ENCODE measurements at places on chromosomes 13 and 19.

DNA sequence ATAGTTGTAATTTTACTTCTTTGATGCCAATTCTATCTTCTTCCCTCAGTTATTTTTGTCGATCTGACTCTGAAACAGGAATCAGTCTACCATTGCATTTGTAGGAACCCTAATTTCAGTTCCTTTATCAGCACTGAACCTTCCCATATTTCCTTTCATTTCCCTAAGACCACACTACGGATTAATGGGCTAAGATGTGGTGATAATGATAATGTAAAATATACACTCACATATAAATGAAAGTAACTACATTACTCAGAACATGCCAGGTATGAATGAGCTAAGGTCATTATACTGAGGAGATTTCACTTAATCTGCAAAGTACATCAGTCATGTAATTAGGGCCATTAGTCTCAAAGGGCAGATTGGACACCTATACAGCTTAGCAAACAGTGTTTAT, 60.2 kb upstream of the RFC3 start:
- H3K27ac ChIP-seq, result no peak overlapping the region
- H3K27me3 ChIP-seq, result no peaks in the 10 kb centered on the region
- H3K4me3 ChIP-seq, result no peak overlapping the region

- no peak for DNase-seq
- peaks cover 17% of the 10 kb centered on the region for H3K4me1 ChIP-seq
Measured at GRCh38 chr13:40999416-40999815, 19.7 kb downstream of the ELF1 start.

DNA sequence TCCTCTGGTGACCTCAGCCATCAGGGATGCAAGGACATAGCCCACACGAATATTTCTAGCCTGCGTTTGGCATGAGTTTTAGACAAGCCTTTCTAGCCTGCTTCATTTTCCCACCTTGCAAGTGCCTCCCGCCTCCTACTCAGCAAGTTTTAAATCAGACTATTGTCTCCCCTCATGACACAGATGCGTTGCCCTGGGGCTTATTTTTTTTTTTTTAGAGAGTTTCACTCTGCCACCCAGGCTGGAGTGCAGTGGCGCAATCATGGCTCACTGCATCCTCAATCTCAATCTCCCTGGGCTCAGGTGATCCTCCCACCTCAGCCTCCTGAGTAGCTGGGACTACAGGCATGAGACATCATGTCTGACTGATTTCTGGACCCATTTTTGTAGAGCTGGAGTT, 14.6 kb downstream of the GJB2 start:
- H3K4me1 ChIP-seq, result no peaks in the 10 kb centered on the region
- H3K36me3 ChIP-seq, result no peaks in the 10 kb centered on the region
- DNase-seq, result no peak
- H3K4me3 ChIP-seq, result no peak overlapping the region

DNA sequence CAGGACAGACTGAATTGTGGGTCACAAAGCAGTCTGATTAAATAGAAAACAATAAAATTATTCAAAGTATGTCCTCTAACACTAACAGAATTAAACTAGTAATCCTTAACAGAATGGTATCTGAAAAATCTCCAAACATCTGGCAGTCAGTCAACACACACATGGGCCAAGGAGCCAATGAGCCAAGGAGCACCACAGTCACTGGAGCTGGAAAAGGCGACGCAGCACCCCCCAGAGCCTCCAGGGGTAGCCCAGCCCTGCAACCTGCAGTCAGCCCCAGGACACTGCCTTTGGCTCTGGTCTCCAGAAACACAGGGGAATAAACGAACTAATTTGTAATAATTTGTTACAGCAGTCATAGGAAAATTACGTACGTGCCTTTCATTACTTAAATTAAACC, 12.3 kb downstream of the TUBGCP3 start:
- H3K27me3 ChIP-seq, result no peaks in the 10 kb centered on the region
- no peaks in the 10 kb centered on the region for H3K36me3 ChIP-seq
- no peaks in the 10 kb centered on the region for H3K4me1 ChIP-seq
- DNase-seq, result no peak

- no peaks in the 10 kb centered on the region for H3K27me3 ChIP-seq
- DNase-seq, result no peak
- no peaks in the 10 kb centered on the region for H3K4me1 ChIP-seq
- no peaks in the 10 kb centered on the region for H3K36me3 ChIP-seq
- no peak overlapping the region for H3K27ac ChIP-seq
- H3K4me3 ChIP-seq, result no peak overlapping the region
Measured at GRCh38 chr13:69324090-69324886, 783.3 kb upstream of the ATXN8OS start.

- H3K4me3 ChIP-seq, result no peak overlapping the region
- no peak for DNase-seq
- H3K36me3 ChIP-seq, result no peaks in the 10 kb centered on the region
- no peaks in the 10 kb centered on the region for H3K4me1 ChIP-seq
Measured at GRCh38 chr13:113672002-113672651, 5.1 kb downstream of the GRK1 start.

GRCh38 chr19:18300930-18301717, 19.7 kb upstream of the JUND start:
- peak; percentile 71 for DNase-seq
- H3K4me1 ChIP-seq, result peaks cover 4% of the 10 kb centered on the region
- peak overlapping the region; percentile 37 for H3K27ac ChIP-seq
- H3K4me3 ChIP-seq, result no peak overlapping the region

GRCh38 chr19:7550987-7551761, 15.7 kb downstream of the PNPLA6 start:
- no peaks in the 10 kb centered on the region for H3K36me3 ChIP-seq
- no peaks in the 10 kb centered on the region for H3K4me1 ChIP-seq
- DNase-seq, result peak; percentile 83
- no peak overlapping the region for H3K27ac ChIP-seq
- H3K27me3 ChIP-seq, result no peaks in the 10 kb centered on the region
- H3K4me3 ChIP-seq, result peak overlapping the region; percentile 26

GRCh38 chr13:30373727-30374126, 48.6 kb upstream of the UBE2L5 start:
- no peaks in the 10 kb centered on the region for H3K36me3 ChIP-seq
- H3K27ac ChIP-seq, result peak overlapping the region; percentile 89
- no peak overlapping the region for H3K4me3 ChIP-seq
- no peak for DNase-seq

DNA sequence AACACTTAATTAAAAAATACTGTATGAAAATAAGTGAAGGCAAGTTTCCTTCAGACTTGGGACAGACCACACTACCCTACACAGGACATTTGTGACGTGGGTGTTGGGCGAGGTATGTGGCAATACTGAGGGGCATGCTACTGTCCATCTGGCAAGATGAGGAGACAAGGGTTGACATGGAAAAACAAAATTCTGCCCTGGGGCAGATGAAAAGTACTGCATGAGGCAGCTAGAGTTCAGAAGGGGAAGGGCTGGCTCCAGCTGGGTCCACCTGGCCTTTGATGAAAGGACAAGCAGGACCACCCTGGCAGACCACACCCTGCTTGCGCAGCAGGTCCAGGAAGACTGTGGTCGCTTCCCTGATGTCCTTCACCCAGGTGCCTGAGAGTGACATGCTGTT, 43.2 kb downstream of the LATS2 start:
- H3K4me3 ChIP-seq, result no peak overlapping the region
- DNase-seq, result no peak
- H3K4me1 ChIP-seq, result peaks cover 14% of the 10 kb centered on the region

GRCh38 chr13:36530050-36530789, 97.9 kb downstream of the CCNA1 start:
- H3K4me1 ChIP-seq, result no peaks in the 10 kb centered on the region
- no peaks in the 10 kb centered on the region for H3K27me3 ChIP-seq
- no peaks in the 10 kb centered on the region for H3K36me3 ChIP-seq
- no peak overlapping the region for H3K4me3 ChIP-seq
- no peak for DNase-seq

DNA sequence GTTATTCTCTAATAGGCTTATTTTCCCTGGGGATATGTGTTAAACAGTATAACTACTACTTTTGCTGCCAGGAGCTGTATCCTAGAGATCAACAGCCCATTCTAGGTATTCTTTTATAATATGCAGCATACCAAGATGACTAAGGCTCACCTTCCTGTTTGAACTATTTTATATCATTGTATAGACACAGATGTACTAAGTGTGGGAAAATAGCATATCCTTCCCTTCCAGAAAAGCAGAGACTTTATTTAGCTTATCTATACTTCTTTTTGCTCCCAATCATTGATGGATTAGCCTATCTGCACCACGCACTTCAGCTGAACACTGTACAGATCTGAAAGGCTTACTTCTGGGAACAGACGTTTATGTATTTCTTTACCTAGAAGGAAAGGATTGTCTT, 82.6 kb downstream of the MAB21L1 start:
- H3K4me3 ChIP-seq, result no peak overlapping the region
- no peak for DNase-seq
- H3K27me3 ChIP-seq, result no peaks in the 10 kb centered on the region
- no peak overlapping the region for H3K27ac ChIP-seq
- H3K4me1 ChIP-seq, result no peaks in the 10 kb centered on the region

DNA sequence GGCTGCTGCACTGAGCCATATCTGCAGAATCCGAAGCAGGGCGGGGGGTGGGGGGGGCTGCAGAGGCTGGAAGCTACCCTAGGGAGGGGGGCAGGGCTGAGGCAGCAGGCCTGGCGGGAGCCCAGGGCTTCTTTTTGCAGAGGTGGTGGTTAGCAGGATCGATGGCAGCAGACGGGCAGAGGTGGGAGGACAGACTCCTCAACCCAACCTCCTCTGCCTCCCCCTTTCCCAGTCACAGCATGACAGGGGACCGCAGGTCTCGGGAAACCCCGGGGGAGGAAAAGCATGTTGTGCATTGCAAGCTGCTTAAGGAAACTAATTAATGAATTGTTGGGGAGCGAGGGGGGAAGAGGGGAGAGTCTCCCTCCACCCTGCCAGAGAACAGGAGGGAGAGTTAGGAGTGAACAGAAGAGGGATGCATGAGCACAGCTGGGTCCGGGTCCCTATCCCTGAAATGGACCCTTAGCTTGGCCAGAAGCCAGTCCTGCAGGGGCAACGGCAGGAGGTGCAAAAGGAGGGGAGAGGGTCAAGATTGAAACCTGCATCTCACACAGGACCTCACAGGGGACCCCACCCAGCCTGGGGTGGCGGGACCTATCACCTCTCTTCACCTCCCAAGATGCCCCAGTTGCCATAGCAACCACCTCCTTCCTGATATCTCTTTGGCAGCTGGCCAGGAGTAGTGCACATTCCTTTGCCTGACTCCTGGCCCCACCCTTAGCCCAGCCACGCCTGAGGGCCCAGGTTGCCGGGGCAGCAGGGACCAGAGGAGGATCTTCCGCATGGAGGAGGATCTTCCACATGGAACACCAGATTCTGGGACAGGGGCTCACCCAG, 1.8 kb downstream of the FXYD7 start:
- H3K36me3 ChIP-seq, result no peaks in the 10 kb centered on the region
- H3K4me3 ChIP-seq, result no peak overlapping the region
- H3K4me1 ChIP-seq, result peaks cover 5% of the 10 kb centered on the region

DNA sequence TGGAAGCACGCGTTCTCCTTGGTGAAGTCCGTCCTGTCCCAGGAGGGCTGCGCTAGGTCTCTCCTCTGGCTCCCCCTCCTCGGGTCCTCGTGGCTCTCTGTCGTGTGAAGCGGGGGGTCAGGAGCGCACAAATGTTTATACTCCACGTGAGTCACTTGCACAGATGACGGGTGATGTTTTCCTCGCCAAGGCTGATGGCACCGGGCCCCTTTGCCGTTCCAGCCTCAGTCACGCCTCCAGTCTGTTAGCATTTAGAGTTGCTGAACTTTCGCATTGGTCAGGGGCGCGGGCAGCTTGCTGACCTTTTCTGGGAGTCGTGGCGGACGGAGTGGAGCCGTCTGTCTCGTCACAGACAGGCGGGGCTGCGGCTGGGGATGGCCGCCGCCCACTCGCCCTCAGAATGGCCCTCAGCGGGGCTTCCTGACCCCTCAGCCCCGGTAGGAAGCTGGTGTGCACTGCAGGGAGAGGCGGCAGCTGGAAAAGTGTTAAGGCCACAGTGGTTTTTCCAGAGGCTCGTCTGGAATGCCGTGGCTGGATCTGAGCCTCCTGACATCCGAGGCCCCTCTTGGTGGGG, 13.7 kb downstream of the KLHL26 start:
- H3K27ac ChIP-seq, result peak overlapping the region; percentile 63
- H3K4me1 ChIP-seq, result no peaks in the 10 kb centered on the region
- H3K4me3 ChIP-seq, result no peak overlapping the region
- DNase-seq, result peak; percentile 40
- H3K27me3 ChIP-seq, result no peaks in the 10 kb centered on the region
- no peaks in the 10 kb centered on the region for H3K36me3 ChIP-seq

DNA sequence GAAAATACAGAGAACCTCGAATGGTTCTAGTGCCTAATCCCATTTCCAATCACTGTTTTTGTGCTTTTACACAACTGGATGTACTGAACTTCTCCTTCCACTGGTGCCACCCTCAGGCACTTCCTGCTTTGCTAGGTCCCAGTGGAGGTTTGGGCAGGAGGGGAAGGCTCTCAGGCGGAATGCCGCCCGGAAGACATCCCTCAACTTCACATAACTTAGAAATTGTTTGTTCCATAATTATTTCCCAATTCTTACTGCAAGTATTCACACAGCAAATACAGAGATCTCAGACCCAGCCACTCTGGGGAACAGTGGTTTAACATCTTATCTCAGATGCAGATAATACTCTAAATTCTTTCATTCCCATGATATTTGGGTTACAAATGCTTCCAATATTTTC, 195.7 kb upstream of the IPO5 start:
- no peak overlapping the region for H3K4me3 ChIP-seq
- H3K27ac ChIP-seq, result no peak overlapping the region
- no peaks in the 10 kb centered on the region for H3K27me3 ChIP-seq
- H3K36me3 ChIP-seq, result no peaks in the 10 kb centered on the region
- no peak for DNase-seq

- H3K27me3 ChIP-seq, result no peaks in the 10 kb centered on the region
- H3K4me1 ChIP-seq, result no peaks in the 10 kb centered on the region
- peak; percentile 47 for DNase-seq
- H3K27ac ChIP-seq, result no peak overlapping the region
- H3K4me3 ChIP-seq, result no peak overlapping the region
- no peaks in the 10 kb centered on the region for H3K36me3 ChIP-seq
Measured at GRCh38 chr19:15129856-15130585, 22.8 kb downstream of the SYDE1 start.

DNA sequence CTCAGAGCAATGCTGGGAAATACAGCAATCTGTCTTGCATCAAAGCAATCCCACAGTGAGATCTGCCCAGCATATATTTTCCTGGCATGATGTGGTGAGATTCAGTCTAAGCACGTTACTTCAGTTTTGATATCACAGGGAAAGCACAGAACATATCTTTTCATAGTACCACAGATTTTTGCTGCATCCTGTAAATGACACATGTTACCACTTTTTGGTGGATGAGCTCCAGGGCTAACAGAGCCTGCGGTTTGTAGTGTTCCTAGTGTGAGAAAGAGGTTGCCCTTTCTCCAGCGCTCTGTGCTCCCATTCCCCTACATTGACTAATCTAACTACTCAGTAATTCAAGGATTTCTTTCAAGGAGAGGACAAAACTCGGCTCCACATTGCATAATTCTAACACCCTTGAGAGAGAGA, 409.0 kb downstream of the GPC6 start:
- H3K36me3 ChIP-seq, result no peaks in the 10 kb centered on the region
- H3K4me1 ChIP-seq, result no peaks in the 10 kb centered on the region
- no peak for DNase-seq
- H3K4me3 ChIP-seq, result no peak overlapping the region
- H3K27ac ChIP-seq, result no peak overlapping the region
